Stimulated activated naive CD8-positive, alpha-beta T cell treated with anti-CD3 and anti-CD28 coated beads, Interleukin-15, amount 100 ng/mL, for 72 hours (primary cell): ENCODE measurements at places on chromosomes 7 and 10.
A peak's percentile ranks its signal among the peaks of the same experiment; 100 is the strongest.

- DNase-seq, result no peak
Measured at GRCh38 chr7:102211590-102212550, 74.8 kb upstream of the SH2B2 start.

DNA sequence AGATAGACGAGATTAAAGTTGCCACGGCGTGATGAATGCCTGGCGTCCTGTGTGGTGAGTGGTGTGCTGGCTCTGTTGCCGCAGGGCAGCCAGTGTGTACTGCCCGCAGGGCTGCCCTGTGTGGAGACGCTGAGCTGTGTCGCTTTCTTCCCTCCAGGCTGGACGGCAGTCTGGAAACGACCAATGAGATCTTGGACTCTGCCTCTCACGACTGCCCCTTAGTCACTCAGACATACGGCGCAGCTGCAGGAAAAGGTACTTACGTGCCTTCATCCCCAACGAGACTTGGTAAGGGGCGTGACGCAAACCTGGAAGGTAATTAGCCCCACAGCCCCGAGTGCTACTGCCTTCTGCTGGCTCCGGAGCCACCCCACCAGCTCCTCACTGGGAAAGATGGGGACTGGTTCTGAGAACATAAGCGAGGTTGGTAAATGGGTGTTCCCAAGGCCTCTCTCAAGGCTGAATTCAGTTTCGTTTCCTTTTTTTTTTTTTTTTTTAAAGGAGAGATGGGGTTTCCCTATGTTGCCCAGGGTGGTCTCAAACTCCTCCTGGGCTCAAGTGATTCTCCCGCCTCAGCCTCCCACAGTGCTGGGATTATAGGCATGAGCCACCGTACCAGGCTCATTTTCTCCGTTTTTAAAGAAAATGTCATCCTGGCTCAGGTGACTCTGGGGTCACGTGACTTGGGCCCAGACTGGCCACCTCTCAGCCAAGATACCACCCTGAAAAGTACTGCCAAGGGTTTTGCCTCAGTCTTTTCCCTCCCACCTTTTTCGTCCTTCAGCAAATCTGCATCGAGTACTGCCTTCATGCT, 39.6 kb downstream of the WIPI2 start:
- no peak for DNase-seq

DNA sequence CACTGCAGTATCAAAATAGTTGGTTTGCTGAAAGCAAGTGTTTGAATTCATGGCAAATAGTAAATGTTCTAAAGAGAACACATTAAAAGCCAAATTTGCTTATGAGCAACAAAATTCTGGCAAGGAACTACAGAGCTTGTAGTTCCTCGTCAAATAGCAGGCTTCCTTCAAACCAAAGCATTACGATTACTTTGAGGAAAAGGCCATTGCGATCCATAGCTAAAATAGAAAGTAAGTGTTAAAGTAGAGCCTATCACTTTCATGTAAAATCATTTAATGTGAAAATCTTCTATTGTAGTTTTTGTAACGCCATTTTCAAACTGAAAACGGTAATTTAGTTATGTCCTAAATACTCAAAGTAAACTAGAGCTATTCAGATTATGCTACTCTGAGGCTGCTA, 20.1 kb downstream of the CACNA2D1 start:
- DNase-seq, result no peak

DNA sequence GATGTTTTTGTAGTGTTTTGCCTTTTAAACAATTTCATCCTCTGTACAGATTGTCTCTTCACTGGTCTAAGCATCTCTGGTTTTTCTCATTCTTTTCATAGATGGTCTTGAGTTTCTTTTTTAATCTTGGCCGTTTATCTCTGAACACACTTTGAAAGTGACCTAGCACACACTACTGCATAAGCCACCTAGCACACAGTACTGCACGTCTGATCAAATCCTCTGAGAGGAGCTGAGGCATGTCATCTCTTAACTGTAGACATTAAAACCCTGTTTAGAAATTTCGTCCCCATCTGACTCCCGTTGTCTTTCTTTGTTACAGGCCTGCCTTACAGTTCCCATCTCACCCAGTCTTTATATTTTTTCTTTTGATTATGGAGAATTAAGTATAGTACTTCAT, 100.2 kb downstream of the MAPK8 start:
- DNase-seq, result no peak

- no peak for DNase-seq
Measured at GRCh38 chr7:55274156-55274555, 91.0 kb upstream of the LANCL2 start.

DNA sequence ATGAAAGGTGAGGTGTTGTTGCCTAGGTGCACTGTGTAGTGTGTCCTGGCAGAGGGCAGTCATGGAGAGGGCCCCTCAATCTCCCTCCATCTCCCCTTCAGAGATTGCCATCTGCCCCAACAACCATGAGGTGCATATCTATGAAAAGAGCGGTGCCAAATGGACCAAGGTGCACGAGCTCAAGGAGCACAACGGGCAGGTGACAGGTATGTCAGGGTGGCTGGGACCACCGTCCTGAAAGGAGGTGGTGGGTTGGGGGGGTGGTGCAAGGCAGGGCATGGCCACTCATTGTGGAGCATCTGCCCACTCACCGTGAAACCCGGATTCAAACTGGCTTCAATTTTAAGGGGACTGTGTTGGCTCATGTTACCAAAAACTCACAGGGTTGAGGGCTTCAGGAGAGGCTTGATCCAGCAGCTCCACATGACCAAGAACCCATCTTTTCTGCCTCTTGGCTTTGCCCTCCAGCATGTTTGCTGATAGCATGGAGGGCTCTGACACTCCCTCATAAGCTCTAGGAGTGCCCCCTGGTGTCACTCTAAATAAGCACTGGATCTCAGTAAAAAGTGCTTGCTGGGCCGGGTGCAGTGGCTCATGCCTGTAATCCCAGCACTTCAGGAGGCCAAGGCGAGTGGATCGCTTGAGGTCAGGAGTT, 12.2 kb downstream of the ARPC1B start:
- peak; percentile 40 for DNase-seq

- no peak for DNase-seq
Measured at GRCh38 chr7:131591687-131592319, 35.4 kb upstream of the PODXL start.

DNA sequence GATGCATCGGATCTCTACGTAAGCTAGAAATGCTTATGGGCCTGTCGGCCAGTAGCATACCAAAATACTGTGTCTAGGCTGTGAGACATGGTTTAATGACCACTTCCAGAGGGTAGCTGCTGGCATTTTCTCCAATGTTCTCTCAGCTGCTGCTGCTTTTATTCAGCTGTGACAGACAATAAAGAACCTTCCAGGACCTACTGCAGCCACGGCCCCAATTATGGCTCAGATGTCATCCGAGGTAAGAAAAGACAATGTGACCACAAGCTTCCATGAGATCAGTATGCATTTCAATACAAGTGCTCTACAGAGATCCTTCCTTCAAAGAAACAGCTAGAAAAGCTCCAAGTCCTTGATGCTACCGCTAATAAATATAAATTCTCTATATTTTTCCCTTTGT, 256.2 kb downstream of the SDHAF3 start:
- no peak for DNase-seq

GRCh38 chr10:23046027-23046426, 49.4 kb upstream of the MSRB2 start:
- no peak for DNase-seq

GRCh38 chr10:34811126-34811967, 3.7 kb downstream of the PARD3 start:
- no peak for DNase-seq

DNA sequence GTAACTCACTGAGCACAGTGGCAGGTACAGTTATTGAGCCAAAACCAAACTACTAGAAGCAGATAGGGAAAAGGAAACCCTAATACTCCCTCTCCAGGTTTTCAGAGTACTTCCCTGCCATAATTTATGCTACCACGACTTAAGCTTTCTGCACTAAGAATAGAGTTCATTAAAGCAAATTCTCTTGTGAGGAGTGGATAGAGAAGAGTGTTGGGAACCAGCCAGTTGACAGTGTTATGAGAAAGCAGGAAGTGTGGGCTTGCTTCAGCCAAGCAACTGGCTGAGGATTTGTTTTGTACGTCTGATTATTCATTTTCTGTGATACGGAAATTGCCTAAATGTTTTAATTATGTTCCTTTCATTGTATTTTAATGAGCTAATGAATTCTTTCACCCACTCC, 280.5 kb downstream of the KIF20B start:
- no peak for DNase-seq

- DNase-seq, result no peak
Measured at GRCh38 chr7:158314394-158314793, 273.2 kb downstream of the PTPRN2 start.

DNA sequence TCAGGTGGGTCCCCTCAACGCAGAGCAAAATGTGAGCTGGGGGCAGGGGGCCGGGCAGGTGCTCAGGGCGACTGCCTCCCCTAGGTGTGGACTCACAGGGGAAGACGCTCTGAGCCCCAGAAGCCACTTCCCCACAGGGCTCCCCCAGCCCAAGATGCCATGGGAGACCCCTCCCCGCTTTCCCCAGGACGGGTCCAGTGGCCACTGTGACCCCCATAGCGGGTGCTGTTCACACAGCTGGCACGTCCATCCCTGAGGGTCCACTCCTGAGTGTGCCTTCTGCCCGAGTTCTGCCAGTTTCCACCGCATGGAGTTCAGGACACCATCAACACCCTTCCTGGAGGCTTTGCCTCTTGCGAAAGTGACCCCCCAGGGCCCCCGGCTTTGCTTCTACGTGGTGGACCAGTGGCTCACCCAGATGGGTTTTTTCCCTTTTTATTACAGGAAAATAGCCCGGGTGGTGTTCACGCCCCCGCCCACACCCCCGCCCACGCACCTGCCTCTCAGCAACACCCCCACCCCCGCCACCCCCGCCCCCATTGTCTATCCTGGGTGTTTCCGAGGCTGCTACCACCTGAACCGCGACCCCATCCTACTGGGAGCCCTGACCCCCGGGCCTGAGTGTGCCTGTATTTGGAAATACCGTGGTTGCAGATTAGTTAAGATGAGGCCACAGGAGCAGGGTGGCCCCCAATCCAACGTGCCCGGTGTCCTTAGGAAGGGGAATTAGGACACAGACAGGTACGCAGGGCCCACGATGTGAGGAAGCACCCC, 32.0 kb downstream of the ADAP1 start:
- peak; percentile 52 for DNase-seq

GRCh38 chr10:52965509-52965908, 192.9 kb upstream of the MBL2 start:
- no peak for DNase-seq
